CD14-positive monocyte (primary cell): ENCODE measurements at places on chromosomes 13 and 19.

DNA sequence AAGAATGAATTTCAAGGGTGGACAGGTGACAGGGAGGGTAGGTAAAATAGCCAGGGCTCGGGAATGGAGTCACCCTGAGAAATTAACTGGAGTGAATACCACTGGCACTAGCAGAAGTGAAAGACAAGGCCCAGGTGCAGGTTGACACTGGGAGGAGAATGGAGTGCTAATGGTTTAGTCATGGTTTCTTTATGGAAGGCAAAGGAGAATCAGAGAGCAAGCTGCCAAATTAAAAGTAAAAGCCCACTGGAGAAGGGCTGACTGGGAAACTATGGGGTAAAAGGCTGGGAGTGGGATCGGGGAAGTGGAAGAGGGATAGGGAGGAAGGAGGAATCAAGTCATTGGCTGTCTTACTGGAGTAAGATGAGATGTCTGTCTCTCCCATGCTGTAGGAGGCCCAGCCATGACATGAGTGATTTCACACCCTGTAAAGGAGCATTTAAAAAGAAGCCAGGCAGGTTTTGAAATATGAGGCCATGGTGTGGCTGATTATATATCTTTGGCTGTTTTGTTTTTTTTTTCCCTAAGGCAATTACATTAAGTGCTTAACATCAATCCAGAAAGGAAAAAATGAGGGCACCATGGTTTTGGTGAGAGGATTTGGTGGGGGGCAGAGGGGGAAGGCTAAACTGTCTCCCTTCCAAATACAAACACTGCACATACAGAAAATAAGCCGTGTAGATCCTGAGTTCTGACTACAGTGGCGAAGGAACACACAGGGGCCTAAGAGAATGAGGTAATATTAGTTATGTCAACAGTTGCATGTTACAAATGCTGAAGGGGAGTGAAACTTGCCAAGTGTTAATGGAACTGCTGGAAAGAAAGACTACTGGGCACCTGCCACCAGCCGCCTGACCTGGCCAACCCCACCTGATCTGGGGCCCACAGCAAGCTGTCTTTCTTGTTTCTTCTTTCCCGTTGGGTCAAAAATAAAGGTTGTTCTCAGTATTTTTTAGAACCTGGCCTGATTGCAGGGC is 183.5 kb upstream of the TSC22D1 start:
- DNase-seq: no peak

DNA sequence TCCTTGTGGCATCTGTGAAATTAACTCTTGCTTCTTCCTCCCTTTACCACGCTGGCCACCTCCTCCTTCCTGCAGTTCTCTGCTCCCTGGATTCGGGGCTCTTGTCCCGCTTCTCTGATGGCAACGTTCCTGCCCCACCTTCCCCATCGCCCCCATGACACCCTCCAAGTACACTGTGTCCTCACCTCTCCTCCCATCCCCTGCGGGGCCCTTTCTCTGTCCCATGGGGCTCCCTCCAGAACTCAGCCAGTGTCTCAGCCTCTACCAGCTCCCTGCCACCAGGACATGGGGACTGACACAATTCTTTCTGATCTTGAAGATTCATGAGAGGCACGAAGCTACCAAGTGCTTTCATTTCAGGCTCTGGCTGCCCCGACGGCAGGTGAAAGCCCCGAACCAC is 9.1 kb downstream of the CARS2 start:
- DNase-seq: no peak

GRCh38 chr19:49855676-49856573 is 5.0 kb downstream of the PTOV1 start:
- no peak for DNase-seq

GRCh38 chr19:49462492-49462891 is 9.5 kb downstream of the ALDH16A1 start:
- no peak for DNase-seq

GRCh38 chr13:94268661-94269060 is 210.8 kb downstream of the DCT start:
- no peak for DNase-seq

- no peak for DNase-seq
These were observed 46.8 kb downstream of the ARHGEF7 start for GRCh38 chr13:111161601-111162600.

GRCh38 chr19:40294560-40294959 is 9.4 kb upstream of the AKT2 start:
- DNase-seq: no peak

DNA sequence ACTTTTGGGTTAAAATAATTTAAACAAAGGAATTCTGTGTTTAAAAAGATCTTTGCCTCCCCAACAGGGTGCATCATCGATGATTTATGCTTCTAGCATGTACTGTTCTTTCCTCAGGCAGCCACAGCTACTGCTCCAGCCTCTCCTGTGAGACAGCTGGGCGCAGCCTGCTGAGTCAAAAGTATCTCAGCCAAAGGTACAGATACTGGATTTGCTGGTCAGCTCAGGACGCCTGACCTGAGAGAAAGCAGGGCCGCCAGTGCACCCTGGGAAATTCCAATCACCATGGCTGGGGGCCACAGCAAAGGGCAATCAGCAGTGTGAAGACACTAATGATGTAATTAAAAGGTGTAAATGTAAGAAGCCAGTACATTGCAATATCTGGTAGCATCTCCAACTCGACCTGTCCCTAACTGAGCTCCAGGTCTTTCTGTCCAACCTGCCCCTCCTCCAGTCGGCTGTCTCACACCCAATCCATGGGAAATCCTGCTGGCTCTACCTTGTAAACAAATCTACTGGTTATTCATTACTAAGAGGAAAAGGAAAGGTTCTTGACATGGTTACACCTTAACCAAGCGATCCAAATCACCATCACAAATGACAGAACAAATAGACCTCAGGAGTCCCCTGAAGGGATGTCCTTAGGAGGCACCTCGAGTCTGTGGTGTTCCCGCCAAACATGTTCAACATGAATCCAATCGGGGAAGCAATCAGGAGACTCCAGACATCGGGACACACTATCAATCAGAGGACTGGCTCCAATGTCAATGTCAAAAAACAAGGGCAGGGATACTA is 7.3 kb downstream of the OPA3 start:
- DNase-seq: no peak

GRCh38 chr19:40413291-40413845 is at the start of gene PRX:
PRX (minus strand) TSS chr19:40413378; CDS start chr19:40407932, 5,446 bp downstream.
- no peak for DNase-seq

GRCh38 chr19:50777830-50778303 is 7.6 kb downstream of the GPR32 start:
- DNase-seq: no peak

GRCh38 chr13:48603375-48603774 is 50.4 kb upstream of the CYSLTR2 start:
- no peak for DNase-seq

DNA sequence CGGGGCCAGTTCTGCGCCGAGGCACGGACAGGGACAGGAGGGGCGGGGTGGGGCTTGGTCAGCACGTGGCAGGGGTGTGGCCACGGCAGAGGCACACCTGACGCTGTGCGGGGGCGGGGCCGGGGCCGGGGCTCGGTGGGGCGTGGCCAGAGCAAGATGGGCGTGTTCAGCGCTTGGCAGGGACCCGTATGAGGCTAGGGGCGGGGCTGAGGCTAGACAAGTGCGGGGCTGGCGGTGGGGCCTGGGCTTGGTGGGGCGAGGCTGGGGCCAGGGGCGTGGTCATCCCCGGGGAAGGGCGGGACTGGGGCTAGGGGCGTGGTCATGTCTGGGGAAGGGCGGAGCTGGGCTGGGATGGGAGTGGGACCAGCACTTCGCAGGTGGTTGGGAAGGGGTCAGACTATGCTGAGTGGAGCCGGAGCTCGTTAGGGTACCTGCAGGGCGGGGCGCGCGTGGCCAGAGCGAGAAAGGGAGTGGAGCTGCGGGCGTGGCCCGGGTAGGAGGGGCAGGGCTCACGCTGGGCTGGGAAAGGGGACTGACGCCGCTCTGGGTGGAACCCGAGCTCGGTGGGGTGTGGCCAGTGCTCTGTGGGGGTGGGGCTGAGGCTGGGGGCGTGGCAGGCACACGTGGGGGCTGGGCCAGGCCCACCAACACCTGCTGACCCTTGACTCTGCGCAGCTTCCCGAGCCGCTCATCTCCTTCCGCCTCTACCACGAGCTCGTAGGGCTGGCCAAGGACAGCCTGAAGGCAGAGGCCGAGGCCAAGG is 12.8 kb downstream of the POLR2E start:
- peak; percentile 77 for DNase-seq

GRCh38 chr19:2727640-2727944 is 6.4 kb upstream of the DIRAS1 start:
- DNase-seq: no peak
